ENCODE measurements at places on chromosomes 1 and 21.

GRCh38 chr1:50978852-50979781, 9.1 kb downstream of the CDKN2C start:
- DNase-seq = no peak

GRCh38 chr1:9820521-9820920, 3.2 kb downstream of the CLSTN1 start:
- DNase-seq = no peak

- DNase-seq = no peak
Observed at GRCh38 chr1:66208632-66209031, 325.3 kb upstream of the SGIP1 start.

- no peak for DNase-seq
Observed at GRCh38 chr1:41662765-41663437, 178.4 kb upstream of the EDN2 start.

- no peak for DNase-seq
Observed at GRCh38 chr1:110250749-110251148, 40.6 kb downstream of the KCNC4 start.

GRCh38 chr1:169873582-169874199, 20.0 kb downstream of the SCYL3 start:
- DNase-seq = no peak

DNA sequence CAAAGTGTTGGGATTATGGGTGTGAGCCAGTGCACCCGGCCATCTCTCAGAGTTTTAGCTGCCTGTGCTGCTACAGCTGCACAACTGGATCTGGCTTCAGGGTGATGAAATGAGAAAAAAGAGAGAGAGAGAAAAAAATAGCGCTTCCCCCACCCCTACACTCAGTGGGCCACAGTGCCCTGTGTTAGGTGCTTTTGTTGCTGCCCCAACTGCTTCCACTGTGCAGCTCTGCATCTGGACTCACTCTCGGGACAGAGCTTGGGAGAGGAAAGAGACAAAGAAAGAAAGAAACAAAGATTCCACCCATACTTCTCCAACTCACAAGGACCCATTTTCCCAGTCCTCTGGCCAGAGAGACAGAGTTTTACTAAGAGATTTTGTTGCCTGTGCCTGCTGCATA, 50.4 kb downstream of the INAVA start:
- DNase-seq = no peak

GRCh38 chr1:151945725-151946722, 36.7 kb upstream of the THEM4 start:
- DNase-seq = peak; percentile 64

DNA sequence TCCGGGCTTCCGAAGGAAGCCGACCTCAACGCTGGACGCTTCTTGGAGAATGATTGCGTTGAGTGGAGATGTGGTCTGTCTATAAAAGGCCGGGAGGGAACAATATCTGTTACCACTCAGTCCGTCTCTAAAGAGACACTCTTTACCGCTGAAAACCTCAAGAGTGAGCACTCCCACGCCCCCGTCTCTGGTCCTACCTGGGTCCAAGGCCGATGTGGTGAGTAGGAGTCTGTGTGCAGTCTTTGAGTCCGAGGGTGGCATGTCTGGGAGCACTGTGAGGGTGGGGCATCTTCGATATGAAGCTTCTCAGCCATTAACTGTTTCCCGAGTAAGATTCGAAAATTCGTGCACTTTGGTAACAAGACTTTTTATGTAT, 576 bp downstream of the ZFP69 start:
- DNase-seq = peak; percentile 8

GRCh38 chr21:41664881-41665765, 101.7 kb downstream of the RIPK4 start:
- DNase-seq = no peak

- no peak for DNase-seq
Observed at GRCh38 chr1:18057623-18058022, 50.0 kb upstream of the IGSF21 start.

GRCh38 chr1:81554534-81554933, 246.2 kb upstream of the ADGRL2 start:
- DNase-seq = no peak

GRCh38 chr1:55284856-55285255, 69.7 kb upstream of the USP24 start:
- DNase-seq = no peak

- DNase-seq = no peak
Observed at GRCh38 chr1:223052931-223053330, 90.1 kb downstream of the TLR5 start.

DNA sequence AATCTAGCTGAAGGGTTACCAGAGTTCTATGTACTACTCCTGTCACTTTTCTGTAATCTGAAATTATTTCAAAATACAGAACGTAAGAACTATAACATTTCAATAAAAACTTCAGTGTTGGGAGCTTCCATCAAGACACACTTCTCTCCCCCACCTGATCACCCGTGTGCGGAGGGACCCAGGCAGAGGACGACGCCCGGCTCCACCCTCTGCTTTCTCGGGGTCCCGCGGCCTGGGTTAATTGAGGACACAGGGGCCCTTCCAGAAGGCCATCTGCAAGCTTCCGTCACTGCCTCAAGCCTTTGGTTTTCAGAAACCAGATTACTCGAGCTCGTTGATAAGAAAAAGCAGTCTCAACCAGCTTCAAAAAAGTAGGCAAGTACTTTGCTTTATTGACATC, 27.8 kb downstream of the RIPK4 start:
- DNase-seq = no peak

- no peak for DNase-seq
Observed at GRCh38 chr1:40385437-40386358, 12.2 kb downstream of the SMAP2 start.

GRCh38 chr1:14520514-14521163, 77.8 kb upstream of the KAZN start:
- DNase-seq = no peak

GRCh38 chr1:221839321-221839720, 97.4 kb upstream of the DUSP10 start:
- DNase-seq = no peak

GRCh38 chr1:84539972-84540371, 33.6 kb upstream of the GNG5 start:
- no peak for DNase-seq

DNA sequence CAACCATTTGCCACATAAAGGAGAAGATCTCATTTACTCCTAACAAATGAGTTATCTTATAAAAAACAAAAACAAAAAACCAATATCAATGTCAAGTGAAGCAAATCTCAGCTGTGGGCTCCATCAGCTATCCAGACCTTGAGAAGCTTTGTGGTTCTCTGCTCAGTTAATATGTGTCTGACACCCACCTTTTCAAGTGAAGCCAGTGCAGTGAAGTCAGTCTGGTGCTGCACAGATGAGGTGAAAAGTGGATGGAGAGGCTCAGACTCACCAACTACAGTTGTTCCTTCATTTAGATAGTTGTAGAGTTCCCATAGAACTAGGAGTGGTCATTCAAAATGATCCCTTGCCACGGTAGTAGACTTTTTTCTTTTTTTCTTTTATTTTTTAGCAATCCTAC, 106.8 kb downstream of the NTNG1 start:
- DNase-seq = no peak

- DNase-seq = no peak
Observed at GRCh38 chr1:53180226-53180625, 16.4 kb upstream of the CPT2 start.

DNA sequence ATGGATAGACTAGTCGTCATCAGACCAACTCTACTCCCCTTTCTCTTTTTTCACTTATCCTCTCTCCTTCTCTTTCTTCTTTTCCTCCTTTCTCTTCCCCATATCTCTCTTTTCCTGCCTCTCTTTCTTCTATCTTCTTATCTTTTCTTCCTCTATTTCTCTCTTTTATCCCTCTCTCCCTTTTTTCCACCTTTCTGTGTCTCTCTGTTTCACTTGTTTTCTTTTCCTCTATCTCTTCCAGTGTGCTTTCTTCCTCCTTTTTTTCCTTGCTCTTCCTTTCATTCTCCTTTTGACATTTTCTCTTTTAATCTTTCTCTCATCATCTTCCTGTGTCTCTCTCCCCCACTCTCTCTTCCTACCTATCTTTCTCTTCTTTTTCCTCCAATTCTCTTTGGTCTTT, 159.0 kb upstream of the PTGFR start:
- no peak for DNase-seq

DNA sequence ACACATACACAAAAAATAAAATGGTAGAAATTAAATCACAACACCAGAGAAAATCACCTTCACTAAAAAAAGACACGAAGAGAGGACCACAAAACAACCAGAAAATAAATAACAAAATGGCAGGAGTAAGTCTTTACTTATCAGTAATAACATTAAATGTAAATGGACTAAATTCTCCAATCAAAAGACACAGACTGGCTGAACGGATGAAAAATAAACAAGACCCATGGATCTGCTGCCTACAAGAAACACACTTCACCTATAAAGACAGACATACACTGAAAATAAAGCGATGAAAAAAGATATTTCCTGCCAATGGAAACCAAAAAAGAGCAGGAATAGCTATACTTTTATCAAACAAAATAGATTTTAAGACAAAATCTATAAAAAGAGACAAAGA, 73.6 kb downstream of the ZZZ3 start:
- no peak for DNase-seq

DNA sequence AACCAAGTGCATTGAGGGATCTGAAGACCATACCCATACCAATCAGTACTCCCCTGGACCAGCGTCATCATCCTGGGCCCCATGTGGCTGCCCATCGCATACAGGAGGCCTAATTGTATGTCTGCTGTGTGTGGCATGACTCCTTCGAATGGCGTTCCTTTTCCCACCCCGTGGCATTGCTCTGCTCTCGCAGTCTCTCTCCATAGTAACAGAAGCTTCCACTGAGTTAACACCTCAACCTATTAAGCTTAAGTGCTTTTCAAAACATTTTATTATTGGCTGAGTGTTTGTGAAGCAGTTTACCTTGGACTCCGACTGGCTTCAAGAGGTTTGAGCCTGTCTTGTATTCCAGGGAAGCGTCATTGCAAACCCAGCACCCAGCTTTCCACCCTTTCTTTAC, 187.1 kb upstream of the LMO4 start:
- no peak for DNase-seq

DNA sequence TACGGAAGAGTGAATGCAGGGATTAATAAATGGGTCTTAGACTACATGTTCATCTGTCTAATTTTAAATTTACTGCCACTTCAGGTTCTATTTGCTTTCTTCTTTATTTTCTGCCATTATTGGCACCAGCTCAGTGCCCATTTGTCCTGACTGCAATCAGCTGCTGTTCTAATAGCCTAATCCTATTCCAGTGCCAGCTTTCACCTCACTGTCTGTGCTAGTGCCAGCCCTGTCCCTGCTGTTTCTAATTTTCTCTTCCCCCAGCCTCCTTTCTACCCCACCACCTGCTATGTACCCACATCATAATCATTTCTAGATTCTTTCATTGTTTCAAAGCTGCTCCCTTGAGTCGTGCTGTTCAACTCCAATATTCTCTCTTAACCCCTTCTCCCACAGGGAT, 86.4 kb downstream of the KCNK1 start:
- DNase-seq = no peak

- no peak for DNase-seq
Observed at GRCh38 chr1:227245613-227246320, 72.5 kb downstream of the CDC42BPA start.

DNA sequence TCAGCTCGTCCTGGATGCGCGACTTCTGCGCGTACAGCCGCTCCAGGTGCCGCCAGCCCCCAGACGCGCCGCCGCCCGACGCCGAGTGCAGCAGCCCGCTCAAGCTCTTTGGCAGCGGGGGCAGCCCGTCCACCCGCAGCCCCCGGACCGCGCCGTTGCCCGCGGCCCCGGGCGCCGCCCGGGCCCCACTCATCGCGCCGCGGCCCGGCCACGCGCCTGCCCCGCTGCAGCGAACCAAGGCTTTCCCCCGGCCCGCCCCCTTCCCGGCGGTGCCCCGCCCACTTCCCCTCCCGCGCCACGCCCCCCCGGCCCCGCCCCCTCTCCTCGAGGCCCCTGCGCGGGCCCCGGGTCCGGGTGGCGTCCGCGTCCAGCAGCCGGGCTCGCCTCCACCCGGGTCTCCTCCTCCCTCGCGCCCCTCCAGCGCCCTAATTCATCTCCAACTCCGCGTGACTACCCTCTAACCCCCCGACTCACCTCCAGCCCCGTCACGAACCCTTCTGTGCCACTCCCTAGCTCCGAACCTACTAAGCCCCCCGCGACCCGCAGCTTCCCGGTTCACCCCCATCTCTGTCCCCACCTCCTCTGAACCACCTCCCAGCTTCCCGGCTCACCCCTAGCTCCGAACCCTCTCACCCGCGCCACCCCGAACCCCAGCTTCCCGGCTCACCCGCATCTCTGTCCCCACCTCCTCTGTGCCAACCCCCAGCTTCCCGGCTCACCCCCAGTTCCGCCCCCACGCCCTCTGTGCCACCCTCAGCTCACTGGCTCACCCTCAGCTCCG, at the start of gene FAM89A:
FAM89A (minus strand) TSS at position 236 of the 781 bp plus-strand sequence; CDS start at position 193, 43 bp downstream.
- peak; percentile 59 for DNase-seq

- no peak for DNase-seq
Observed at GRCh38 chr21:38909109-38909508, 103.4 kb downstream of the ETS2 start.

DNA sequence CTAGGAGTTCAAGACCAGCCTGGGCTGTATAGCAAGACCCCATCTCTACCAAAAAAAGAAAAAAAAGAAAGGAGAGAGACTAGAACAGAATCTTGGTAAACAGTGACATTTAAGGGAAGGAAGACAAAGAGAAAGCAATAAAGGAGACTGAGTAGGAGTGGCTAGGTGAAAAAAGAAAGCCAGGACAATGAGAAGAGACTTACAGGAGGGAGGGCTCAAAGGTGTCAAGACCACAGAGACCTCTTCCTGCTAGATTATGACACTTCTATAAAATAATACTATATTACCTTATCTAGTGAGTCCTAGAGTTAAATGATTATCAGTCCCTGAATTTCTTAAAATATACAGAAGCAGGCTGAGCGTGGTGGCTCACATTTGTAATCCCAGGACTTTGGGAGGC, 10.1 kb upstream of the EPRS1 start:
- no peak for DNase-seq

- peak; percentile 37 for DNase-seq
Observed at GRCh38 chr1:224851210-224851847, 78.1 kb upstream of the DNAH14 start.

GRCh38 chr1:87127581-87127980, 201.1 kb upstream of the LMO4 start:
- no peak for DNase-seq

- DNase-seq = no peak
Observed at GRCh38 chr1:199336745-199337640, 690.5 kb upstream of the NR5A2 start.

GRCh38 chr1:68010090-68010489, 40.3 kb downstream of the DIRAS3 start:
- DNase-seq = no peak

DNA sequence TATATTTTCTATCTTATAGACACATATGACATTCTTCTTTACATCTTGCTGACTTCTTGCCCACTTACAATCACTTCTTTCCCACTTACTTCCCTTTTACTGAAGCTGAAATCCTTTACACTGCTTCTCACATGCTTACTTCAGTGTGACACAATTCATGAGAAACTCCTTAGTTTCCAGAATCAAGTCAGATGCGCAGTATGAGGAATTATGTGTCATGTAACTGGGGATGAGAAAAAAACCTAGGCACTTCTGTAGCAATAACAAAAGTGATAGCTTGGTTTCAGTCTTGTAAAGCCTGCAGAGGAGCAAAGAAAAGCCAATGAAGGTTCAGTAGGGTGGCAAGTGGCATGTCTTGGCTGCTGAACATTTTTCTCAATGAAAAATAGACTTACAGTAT, 566.2 kb upstream of the RGS18 start:
- no peak for DNase-seq
